ENCODE measurements at places on chromosomes 4 and X. TPM values are rescaled to one million over a fixed set of nuclear protein-coding genes. Genes with fewer than 3 reads are reported as not detected.

The CLDN2 gene
- total RNA-seq: not detected

DNA sequence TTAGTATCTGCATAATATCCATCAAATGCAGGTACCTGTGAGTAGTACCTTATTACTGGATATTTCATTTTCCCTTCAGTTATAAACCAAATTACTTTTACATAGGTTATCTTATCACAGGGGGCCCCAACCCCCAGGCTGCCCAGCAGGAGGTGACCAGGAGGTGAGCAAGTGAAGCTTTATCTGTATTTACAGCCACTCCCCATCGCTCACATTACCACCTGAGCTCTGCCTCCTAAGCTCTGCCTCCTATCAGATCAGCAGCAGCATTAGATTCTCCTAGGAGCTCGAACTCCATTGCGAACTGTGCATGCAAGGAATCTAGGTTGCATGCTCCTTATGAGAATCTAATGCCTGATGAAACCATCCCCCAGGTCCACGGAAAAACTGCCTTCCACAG lies 6.3 kb downstream of the PRSS12 start:
- no peak for DNase-seq
- H3K27me3 ChIP-seq: peaks cover 52% of the 10 kb centered on the region
- H3K4me1 ChIP-seq: peaks cover under 1% of the 10 kb centered on the region

- no peak overlapping the region for H3K27ac ChIP-seq
- H3K4me3 ChIP-seq: no peak overlapping the region
- H3K27me3 ChIP-seq: no peaks in the 10 kb centered on the region
Observed at GRCh38 chr4:72218953-72219352, 187.2 kb downstream of the NPFFR2 start.

DNA sequence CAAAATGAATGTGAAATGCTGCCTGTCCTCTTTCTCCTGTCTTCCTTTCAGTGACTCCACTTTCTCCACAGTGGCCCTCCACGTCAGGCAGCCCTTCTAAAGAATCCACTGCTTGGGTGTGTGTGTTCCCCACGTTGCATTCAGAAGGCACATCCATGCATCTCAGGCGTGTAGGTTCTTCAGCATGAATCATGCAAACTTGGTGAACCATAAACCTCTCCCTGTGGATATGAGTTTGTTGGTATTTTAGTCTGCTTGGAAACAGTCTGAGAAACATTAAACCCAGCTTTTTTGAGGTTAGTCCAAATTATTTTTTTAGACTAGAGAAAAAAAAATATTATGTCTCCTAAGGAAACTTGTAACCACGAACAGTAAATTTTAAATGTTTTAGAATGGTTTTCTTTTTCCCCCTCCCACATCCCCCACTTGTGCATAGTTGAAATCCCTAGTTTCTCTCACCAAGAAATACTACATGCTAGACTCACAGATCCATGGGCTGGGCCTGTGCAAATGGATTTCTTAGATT lies 251.6 kb downstream of the CBR4 start:
- H3K27ac ChIP-seq: no peak overlapping the region
- DNase-seq: no peak
- H3K4me3 ChIP-seq: no peak overlapping the region
- no peaks in the 10 kb centered on the region for H3K36me3 ChIP-seq
- peaks cover 17% of the 10 kb centered on the region for H3K27me3 ChIP-seq

GRCh38 chr4:141352909-141353525 lies 132.3 kb downstream of the ZNF330 start:
- no peak for DNase-seq
- no peaks in the 10 kb centered on the region for H3K36me3 ChIP-seq
- H3K27me3 ChIP-seq: no peaks in the 10 kb centered on the region
- H3K4me1 ChIP-seq: no peaks in the 10 kb centered on the region
- H3K27ac ChIP-seq: no peak overlapping the region

GRCh38 chr4:16516796-16517439 lies 290.6 kb upstream of the TAPT1 start:
- no peaks in the 10 kb centered on the region for H3K36me3 ChIP-seq
- H3K27me3 ChIP-seq: no peaks in the 10 kb centered on the region
- H3K27ac ChIP-seq: no peak overlapping the region
- no peak for DNase-seq
- H3K4me1 ChIP-seq: no peaks in the 10 kb centered on the region

- H3K4me3 ChIP-seq: peak overlapping the region; percentile 86
- no peak overlapping the region for H3K27ac ChIP-seq
- H3K27me3 ChIP-seq: peaks cover 62% of the 10 kb centered on the region
- no peaks in the 10 kb centered on the region for H3K36me3 ChIP-seq
Observed at GRCh38 chr4:154490234-154490582, 1.4 kb downstream of the DCHS2 start.

- H3K4me1 ChIP-seq: no peaks in the 10 kb centered on the region
- no peak overlapping the region for H3K4me3 ChIP-seq
- DNase-seq: no peak
- H3K36me3 ChIP-seq: peaks cover 10% of the 10 kb centered on the region
- no peak overlapping the region for H3K27ac ChIP-seq
Observed at GRCh38 chr4:1463088-1463926, 57.1 kb upstream of the NKX1-1 start.

DNA sequence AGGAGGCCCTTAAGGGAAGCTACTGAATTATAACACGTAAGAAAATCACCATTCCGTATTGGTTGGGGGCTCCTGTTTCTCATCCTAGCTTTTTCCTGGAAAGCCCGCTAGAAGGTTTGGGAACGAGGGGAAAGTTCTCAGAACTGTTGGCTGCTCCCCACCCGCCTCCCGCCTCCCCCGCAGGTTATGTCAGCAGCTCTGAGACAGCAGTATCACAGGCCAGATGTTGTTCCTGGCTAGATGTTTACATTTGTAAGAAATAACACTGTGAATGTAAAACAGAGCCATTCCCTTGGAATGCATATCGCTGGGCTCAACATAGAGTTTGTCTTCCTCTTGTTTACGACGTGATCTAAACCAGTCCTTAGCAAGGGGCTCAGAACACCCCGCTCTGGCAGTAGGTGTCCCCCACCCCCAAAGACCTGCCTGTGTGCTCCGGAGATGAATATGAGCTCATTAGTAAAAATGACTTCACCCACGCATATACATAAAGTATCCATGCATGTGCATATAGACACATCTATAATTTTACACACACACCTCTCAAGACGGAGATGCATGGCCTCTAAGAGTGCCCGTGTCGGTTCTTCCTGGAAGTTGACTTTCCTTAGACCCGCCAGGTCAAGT lies 6.9 kb upstream of the MSANTD1 start:
- H3K36me3 ChIP-seq: no peaks in the 10 kb centered on the region
- no peak overlapping the region for H3K27ac ChIP-seq
- H3K4me1 ChIP-seq: peaks cover 6% of the 10 kb centered on the region

The SPIN3 gene
- 16.5 TPM for total RNA-seq

DNA sequence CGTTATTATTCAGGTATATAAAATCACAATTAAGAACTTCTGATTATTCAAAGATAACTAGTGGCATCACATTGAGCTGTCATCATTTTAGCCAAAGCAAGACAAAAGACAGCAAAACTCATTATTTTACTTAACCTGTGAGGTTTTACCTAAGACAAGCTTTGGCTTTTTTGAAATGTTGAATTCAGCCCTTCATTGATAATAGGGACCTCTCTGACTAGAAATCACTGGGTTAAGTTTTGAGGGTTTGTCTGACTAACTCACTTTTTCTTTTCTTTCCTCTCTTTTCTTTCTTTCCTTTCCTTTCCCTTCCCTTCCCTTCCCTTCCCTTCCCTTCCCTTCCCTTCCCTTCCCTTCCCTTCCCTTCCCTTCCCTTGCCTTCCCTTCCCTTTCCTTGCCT lies 244.2 kb downstream of the GRXCR1 start:
- no peak overlapping the region for H3K4me3 ChIP-seq
- no peak overlapping the region for H3K27ac ChIP-seq
- no peak for DNase-seq
- no peaks in the 10 kb centered on the region for H3K27me3 ChIP-seq
- H3K4me1 ChIP-seq: no peaks in the 10 kb centered on the region
- H3K36me3 ChIP-seq: no peaks in the 10 kb centered on the region

The HSFX3 gene
- not detected for total RNA-seq

The DDIT4L gene
- total RNA-seq: 0.90 TPM

The TBX22 gene
- total RNA-seq: not detected

- no peaks in the 10 kb centered on the region for H3K36me3 ChIP-seq
- H3K27me3 ChIP-seq: peaks cover 13% of the 10 kb centered on the region
- no peaks in the 10 kb centered on the region for H3K4me1 ChIP-seq
- H3K27ac ChIP-seq: no peak overlapping the region
Observed at GRCh38 chrX:103157496-103158316, 57.2 kb upstream of the BEX4 start.

The FGF13 gene
- total RNA-seq: not detected

- no peaks in the 10 kb centered on the region for H3K36me3 ChIP-seq
- no peak for DNase-seq
- H3K27ac ChIP-seq: no peak overlapping the region
- H3K4me3 ChIP-seq: no peak overlapping the region
- H3K4me1 ChIP-seq: no peaks in the 10 kb centered on the region
Observed at GRCh38 chrX:109384699-109385098, 97.2 kb downstream of the GUCY2F start.

GRCh38 chr4:48499551-48500066 lies 9.6 kb downstream of the ZAR1 start:
- H3K27ac ChIP-seq: peak overlapping the region; percentile 1
- H3K4me1 ChIP-seq: peaks cover 18% of the 10 kb centered on the region
- no peak for DNase-seq
- H3K36me3 ChIP-seq: peaks cover 17% of the 10 kb centered on the region

DNA sequence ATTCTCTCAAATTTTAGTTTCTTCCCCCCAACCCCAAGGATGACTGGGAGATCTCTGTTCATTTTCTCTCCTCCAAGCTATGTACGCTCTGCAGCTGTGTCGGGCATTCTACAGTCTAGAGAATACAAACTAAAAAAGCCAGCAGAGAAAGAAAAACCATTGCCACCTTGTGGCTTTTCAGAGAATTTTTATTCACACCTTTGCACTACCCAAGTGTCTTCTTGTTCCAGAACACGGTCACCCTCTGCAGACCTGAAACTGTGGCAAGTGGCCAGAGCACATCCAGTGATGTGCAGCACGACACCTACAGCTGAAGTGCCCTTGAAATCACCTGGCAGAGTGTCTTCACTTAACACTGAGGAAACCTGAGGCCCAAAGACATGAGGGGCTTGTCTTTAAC lies 68.6 kb downstream of the CHST7 start:
- peaks cover 14% of the 10 kb centered on the region for H3K27me3 ChIP-seq
- H3K36me3 ChIP-seq: no peaks in the 10 kb centered on the region
- no peak overlapping the region for H3K27ac ChIP-seq
- H3K4me1 ChIP-seq: peaks cover 16% of the 10 kb centered on the region
- H3K4me3 ChIP-seq: no peak overlapping the region

Measured in activated T-cell treated with anti-CD3 and anti-CD28 coated beads, Interleukin-2, amount 50 U/mL, for 72 hours (primary cell).